ENCODE measurements at places on chromosomes 16 and 17. TPM values are rescaled to one million over a fixed set of nuclear protein-coding genes. Genes with fewer than 3 reads are reported as not detected.
A peak's percentile ranks its signal among the peaks of the same experiment; 100 is the strongest.

GRCh38 chr17:22410136-22410535 is 717.8 kb downstream of the KCNJ18 start:
- ATAC-seq = no peak

DNA sequence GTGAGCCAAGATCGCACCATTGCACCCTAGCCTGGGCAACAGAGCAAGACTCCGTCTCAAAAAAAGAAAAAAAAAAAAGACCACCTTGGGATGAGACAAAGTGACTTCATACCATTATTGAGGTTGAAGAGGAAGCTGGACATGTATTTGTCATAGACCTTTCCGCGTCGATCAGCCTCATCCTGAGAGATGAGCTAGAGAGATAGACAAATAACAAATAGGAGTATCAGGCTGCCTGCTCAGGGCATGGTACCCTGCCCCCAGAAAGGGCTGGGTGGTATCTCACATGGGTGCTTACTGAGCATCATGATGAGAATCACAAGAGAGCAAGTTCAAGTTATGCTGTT is 22.1 kb downstream of the CNTNAP1 start:
- ATAC-seq = no peak

GRCh38 chr17:81074875-81075274 is 39.9 kb downstream of the BAIAP2 start:
- ATAC-seq = no peak

- peak; percentile 59 for ATAC-seq
Observed at GRCh38 chr16:10878644-10879501, 1.9 kb downstream of the CIITA start.

DNA sequence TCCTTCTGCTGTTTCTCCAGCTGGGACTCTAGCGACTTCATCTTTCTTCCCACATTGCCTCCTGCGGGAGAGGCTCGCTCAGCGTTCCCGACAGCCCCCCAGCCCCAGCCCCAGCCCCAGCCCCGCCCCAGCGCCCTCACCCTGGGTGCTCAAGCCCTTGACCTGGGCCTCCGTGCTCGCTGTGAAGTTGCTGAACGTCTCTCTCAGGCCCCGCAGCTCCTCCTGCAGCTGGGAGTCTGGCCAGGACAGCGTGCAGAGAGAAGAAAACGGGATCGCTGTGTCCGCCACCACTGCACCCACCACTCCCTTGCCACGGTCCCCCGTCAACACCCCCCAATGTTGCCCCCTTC is 2.4 kb downstream of the ASGR1 start:
- peak; percentile 17 for ATAC-seq

DNA sequence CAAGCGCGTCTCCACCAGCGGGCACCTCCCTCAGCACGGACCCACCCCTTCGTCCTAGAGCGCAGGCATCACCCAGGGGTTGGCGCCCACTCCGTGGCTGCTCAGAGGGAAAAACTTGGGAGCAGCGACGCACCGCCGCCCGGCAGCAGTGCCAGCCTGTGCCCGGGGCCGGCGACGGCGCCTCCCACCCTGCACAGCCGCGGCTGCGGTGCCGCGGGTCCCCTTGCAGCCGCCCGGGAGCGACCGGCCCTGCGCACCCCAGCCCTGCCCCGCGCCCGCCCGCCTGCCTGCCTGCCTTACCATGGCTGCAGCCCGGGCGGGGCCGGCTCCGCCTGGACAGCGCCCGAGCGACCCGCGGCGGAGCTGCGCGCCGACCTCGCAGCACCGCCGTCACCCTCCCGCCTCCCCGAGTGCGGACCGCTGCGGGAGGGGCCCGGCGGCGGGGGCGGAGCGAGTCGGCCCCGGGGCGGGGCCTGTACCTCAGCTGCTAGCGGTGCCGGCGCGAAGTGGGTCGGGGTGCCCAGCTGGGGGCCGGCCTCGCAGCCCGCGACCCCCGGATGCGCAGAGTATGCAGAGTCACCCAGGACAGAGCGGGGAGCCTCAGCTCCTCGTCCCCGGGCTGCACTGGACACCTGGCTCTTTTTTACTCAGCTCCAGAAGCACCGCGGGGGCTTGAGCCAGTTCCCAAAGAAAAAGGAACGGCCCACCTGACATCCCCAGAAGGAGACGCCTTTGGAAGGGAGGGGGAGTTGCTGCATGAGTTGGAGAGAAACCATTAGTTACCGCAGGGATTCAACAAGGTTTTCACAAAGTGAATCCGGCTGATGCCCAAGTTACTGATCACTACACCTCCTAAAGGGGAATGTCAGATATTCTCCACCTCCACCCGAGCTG is 17.5 kb upstream of the MTMR4 start:
- ATAC-seq = peak; percentile 92

- no peak for ATAC-seq
Observed at GRCh38 chr17:61504697-61505096, 52.5 kb downstream of the TBX4 start.

DNA sequence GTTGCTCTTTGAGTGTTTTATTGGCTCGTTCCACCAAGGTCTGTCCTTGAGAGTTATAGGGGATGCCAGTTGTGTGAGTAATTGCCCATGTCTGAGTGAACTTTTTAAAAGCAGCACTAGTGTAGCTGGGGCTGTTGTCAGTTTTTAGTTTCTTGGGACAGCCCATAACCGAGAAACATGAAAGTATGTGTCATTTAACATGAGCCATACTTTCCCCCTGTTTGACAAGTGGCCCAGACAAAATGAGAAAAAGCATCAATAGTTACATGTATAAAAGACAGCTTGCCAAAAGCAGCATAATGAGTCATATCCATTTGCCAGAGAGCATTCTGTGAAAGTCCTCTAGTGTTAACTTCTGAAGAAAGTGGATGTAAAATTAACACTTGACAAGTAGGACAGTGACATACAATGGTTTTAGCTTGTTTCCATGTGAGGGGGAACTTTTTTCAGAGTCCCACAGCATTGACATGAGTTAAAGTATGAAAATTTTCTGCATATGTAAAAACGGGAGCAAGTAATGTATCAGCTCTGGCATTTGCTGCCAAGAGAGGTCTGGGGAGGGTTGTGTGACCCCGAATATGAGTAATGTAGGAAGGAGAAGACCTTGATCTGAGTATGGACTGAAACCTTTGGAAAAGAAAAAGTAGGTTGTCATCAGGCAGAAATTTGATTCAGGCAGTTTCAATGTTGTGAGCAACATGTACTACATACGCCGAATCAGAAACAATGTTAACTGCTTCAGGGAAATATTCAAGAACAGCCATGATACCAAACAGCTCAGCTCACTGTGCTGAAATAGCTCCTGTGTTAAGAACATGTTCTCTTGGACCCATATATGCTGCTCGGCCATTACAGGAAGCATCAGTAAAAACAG is 56.8 kb upstream of the ARL4D start:
- no peak for ATAC-seq

- peak; percentile 76 for ATAC-seq
Observed at GRCh38 chr17:57920916-57921703, 34.1 kb downstream of the CUEDC1 start.

DNA sequence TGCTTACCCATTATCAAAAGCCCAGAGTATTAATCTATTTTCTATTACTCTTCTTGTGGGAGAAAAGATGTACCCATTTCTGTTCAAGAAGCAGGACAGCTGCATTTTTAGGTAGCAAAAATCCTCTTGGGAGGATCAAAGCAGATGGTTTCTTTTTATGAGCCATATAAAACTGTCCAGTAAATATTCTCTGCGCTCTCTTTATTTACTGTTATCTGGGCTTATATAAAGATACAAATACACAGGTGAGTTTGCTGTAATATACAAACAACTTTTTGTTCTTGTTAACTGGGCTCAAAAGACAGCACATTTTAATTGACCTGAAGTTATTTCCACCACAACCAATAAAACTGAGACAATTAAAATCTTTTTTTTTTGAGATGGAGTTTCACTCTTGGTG is 10.1 kb downstream of the PHF12 start:
- ATAC-seq = no peak

DNA sequence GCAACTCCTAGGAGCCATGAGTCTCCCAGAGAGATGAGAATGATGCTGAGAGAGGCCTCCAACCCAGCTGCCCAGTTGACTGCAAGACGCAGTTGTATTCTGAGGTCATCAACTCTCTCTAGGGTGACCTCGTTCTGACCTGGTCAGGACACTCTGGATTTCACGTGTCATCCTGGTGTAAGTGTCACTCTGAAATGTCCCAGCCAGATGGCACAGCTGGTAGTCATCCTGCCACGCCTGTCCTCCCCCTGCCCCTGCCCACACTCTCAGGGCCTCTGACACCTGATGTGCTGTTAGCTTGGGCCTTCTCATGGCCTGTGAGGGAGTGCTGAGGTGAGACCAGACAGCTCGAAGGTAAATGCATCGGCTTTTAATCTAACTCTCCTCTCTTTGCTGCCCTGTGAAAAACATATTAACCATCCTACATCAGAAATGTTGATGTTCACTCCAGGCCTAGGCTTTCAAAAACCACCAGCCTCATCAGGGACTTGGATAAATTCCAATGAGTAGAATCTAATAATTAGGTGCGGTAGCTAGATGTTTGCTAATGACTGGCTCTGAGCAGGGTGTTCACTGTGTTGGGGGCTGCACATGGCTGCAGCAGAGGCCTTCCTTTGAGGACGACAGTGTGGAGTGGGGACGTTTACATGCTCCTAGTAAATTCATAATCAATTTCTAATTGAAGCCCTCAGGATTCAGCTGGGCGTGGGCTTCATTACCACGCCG is 13.8 kb downstream of the MLYCD start:
- ATAC-seq = no peak

GRCh38 chr16:87636741-87637140 is 34.4 kb downstream of the JPH3 start:
- ATAC-seq = no peak

GRCh38 chr16:54454616-54455015 is 168.0 kb upstream of the IRX3 start:
- no peak for ATAC-seq

GRCh38 chr17:71237903-71238538 is 882.8 kb upstream of the SOX9 start:
- no peak for ATAC-seq

DNA sequence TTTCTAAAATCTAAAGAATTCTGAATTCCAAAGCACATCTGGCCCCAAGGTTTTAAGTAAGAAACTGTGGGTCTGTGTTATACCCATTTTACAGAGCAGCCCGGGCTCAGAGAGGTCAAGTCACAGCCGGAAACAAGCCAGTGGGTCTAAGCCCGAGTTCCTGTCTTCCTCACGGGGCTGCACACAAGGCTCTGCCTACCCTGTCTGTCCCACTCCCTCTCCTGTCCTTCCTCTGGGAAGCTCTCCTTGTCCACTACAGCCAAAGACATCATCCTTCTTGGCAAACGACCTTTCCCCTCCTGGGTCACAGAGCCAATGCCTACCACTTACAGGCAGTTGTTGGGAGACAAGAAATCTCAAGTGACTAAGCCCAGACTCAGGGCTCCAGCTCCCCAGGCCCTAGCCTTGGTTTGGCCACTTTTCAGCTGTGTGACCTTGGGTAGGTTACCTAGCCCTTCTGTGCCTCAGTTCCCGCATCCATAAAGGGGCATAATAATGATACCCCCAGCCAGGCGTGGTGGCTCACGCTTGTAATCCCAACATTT is 55.6 kb upstream of the MAP3K14 start:
- no peak for ATAC-seq

GRCh38 chr16:20868890-20869289 is 31.3 kb downstream of the DCUN1D3 start:
- ATAC-seq = peak; percentile 95

GRCh38 chr17:63760771-63761539 is 12.4 kb downstream of the CCDC47 start:
- ATAC-seq = no peak

- ATAC-seq = no peak
Observed at GRCh38 chr17:39949028-39949427, 13.8 kb upstream of the GSDMA start.

DNA sequence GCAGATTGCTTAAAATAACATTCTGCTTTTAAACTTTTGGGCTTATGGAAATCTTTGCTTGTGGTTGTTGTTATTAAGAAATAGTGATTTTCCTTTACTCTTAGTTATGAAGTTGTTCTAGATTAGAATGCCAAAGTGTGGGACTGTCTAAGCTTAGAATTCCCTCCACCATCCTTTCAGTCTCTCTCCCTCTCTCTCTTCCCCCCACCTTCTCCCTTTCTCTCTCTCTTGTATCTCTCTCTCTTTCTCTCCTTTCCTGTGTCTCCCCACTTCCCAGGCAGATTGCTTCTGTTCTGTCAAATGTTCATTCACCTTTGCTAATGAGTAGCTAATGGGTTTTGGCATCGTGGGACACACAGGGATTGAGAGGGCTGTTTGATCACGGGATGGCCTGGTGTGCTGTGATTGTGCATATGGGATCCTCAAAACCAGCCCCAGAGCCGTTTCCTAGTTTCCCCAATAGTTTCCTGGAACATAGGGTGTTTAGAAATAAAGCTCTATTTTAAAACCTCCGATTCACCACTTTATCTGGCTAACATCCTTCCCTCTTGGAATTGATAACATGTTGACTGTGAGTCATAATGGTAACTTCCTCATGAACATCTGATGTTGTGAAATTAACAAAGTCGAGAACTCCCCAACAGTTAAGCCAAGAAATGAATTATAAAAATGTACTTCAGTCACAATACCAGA is 502.6 kb downstream of the TMEM114 start:
- no peak for ATAC-seq

- ATAC-seq = no peak
Observed at GRCh38 chr17:38914741-38915638, 10.4 kb upstream of the LASP1NB start.

GRCh38 chr17:35086931-35087573 is 23.5 kb upstream of the RFFL start:
- ATAC-seq = no peak

DNA sequence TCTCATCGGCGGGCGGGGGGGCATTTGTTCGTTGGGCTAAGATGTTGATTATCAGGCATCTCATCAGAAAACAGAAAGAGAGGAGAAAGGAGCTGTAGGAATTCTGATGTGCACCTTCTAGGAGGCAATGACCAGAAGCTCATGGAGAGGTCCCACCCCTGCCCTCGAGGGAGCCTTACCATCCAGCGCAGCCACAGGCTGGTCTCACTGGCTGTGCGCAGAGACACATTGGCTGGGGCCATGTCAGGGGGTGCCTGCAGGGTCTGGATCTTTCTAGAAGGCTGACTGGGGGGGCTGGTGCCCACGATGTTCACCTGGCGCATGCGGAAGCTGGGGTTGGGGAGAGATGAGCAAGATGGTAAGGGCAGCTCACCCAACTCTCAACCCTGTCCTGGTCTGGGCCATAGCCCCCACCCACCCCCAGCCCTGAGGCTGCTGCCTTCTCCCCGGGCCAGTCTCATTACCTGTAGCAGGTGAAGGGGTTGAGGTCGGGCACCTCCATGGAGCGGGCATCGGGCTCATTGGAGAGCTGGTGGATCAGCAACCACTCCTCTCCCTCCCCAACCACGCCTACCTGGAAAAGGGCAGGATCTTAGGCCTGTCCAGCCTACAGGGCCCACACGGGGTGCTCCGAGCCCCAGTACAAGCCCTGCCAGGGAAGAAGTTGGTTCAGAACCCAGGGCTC is 86.2 kb upstream of the CDC42EP4 start:
- no peak for ATAC-seq

- no peak for ATAC-seq
Observed at GRCh38 chr17:58378733-58379510, 26.9 kb upstream of the SUPT4H1 start.

The AHSP gene
- total RNA-seq = not detected

The SPN gene
- total RNA-seq = 1.2 TPM

The EVPLL gene
- total RNA-seq = not detected

The ATAD5 gene
- 0.47 TPM for total RNA-seq

The PLLP gene
- 2.4 TPM for total RNA-seq

The SNX11 gene
- total RNA-seq = 20.5 TPM

The HOXB1 gene
- not detected for total RNA-seq

The KRT33B gene
- not detected for total RNA-seq
